A172 (cell line): ENCODE measurements at places on chromosomes 13 and 19.

GRCh38 chr13:104526561-104526960 is 1460.3 kb upstream of the SLC10A2 start:
- DNase-seq = no peak

DNA sequence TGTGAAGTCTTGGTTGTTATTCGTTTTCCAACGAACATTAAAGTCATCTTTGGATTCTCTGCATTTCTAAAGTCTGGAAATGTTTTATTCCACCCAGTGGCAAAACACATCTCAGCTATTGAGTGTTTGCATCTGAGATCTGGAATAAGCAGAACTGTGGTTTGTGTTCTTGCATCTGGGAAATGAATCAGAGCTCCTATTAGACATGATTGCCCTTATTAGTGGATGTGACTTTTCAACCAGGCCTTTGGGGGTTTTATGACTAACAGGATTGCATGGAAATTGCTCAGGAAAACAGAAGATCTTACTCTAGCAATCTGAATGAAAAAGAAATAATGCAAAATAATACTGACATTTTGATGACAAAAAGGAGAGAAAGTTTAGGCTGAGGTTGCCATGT is 488.8 kb downstream of the IRS2 start:
- no peak for DNase-seq

DNA sequence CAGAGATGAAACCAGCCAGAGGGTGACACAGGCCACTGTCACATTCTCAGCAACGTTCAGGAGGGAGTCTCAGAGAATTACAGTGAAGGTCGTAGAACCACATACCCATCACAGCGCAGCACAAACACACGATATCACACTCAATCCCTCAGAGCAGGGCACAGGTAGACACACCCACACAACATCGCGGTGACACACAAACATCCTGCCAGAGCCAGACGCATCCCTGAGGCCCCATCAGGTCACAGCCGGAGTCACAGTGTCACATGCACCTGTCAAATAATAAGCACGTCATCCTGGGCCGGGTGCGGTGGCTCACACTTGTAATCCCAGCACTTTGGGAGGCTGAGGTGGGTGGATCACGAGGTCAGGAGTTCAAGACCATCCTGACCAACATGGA is 17.5 kb downstream of the ELAVL3 start:
- DNase-seq = no peak

DNA sequence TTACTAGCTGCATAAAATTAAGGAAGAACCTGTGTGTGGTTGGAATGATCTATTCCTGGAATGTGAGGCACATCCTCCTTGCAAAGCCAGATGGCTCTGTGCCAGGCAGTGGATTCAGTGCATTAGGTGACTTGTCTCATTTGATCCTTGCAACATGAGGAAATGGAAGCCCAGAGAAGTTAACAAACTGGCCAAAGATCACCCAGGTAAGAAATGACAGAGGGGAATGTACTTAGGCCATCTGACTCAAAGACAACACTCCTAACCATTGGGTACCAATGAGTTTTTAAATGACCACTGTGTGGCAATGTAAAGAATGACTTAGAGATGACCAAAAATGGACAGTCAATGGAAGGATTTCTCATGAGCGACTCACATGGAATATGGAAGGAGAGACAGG is 114.2 kb upstream of the RXFP2 start:
- peak; percentile 26 for DNase-seq

DNA sequence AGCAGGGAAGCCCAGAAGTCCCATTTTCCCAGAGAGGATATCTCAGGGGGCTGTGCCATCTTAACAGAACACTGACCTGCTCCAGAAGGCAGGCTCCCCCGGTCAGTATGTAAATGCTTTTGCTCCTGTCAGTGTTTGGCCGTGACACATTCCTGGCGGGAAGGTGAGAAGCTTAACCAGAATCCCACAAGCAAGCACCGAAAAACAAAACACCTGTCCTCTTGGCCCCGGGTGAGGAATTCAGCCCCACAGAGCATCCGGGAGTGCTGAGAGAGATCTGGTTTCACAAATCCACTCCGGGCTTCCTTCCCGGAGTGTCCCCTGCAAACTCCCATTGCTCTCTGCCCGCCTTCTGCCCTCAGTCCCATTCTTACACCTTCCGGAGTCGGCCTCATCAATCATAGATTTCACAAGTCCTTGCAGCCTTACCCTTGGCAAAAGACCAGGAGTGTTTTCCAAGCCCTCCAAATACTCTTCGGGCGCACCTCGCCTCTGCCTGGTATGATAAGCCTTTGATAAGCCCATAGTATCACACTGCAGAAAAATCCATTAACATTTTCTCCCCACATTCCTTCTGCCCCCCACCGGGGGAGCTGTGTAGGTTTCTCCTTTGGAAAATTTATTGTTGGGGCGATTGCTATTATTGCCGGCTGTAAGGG is 12.2 kb downstream of the TPM4 start:
- peak; percentile 63 for DNase-seq

DNA sequence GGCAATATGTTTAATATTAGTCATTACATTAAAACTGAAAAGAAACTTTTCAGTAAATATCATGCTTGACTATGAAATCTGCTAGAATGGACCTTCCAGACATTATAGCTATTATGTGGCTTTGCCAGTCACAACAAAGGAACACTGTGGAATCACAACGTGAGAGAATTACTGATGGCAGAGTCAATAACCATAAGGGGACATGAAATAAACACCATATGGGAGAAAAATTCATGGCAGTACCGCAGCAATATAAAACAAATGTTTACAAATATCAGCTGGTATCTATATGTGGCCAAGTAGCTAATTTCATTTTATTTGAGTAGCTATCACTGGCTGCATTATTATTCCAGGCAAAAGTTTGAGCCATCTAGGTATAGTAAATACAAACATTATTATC is 1818.6 kb downstream of the PCDH9 start:
- DNase-seq = no peak

DNA sequence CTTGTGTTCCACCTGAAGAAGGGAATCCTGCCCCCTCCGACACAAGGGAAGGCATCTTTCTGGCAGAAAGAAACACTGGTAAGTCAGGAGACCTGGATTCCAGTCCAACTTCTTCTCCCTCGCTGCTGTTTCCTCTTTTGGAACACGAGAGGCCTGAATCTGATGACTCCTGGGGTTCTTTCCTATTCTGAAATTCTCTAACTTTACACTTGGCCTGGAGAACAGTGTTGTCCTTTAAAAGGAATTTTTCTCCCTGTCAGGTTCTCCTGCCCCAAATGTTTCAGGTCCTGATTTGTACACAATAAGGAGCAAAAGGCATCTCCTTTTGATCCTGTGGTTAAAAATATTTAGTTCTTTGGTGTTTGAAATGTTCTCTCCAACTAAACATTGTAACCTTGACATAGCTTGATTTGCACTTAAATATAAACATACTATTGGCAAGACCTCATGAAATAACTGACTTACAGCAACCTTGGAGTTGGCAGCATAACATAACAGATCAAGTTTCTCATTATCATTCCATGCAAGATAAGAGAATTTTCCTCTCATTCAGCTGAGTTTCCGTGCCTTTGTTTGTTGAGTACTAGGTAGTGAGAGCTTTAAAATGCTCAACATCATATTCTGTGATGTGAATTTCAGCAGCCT is 244.8 kb downstream of the COG6 start:
- no peak for DNase-seq

DNA sequence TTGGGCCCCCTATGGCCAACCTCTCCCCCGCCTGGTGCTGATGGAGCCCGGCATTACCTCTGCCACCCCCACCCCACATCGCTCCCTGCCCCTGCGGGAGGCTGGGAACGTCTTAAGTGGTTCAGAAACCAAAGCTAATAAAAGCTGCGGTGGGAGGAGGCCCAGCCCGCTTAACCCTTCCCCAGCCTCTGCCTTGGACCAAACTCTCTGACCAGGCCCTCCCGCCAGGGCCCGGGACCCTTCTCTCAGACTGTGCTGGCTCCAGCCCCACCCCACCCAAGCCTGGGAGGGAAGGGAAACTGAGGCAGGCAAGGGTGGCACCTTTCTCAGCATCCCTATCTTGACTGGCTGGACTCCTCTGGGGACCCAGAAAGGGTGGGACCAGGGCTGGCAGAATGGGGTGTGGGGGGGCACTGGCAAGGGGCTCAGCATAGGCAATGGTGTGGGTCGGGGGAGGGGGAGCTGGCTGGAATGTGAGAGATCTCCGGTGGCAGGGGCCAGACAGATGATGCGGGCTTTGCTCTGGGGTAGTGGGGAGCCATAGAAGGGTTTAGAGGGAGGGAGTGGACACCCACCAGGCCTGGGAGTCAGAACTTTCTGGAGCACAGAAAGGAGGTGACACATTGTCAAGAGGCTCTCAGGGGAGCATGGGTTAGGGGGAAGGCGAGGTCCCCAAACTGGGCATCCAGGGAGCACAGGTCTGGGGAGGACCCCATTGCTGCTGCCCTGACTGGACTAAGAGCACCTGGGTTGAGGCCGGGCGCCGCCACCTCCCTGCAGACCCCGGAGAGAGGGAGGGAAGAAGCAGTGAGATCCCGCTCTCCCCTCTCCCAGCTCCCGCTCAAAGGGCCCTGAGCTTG is 21.9 kb downstream of the SMIM24 start:
- peak; percentile 71 for DNase-seq

DNA sequence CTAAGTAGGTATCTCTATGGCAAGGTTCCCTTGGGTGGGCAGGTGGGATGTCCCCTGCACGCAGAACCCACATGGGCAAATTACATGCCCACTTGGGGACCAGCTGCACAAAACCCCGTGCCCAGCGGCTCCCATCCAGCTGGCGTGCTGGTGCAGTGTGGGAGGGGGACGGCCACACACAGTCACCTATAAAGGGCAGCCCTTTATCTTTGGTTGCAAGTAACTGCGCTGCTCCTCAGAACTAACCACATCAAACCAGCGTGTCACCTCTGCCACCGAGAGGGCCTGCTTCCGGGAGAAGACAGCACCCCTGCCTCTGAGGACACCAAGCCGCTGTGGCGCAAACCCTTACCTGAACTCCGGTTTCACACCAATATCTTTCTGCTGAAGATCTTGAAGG is 32.2 kb downstream of the ANKRD27 start:
- DNase-seq = no peak

- DNase-seq = no peak
Observed at GRCh38 chr13:70932511-70932910, 824.3 kb upstream of the KLHL1 start.

GRCh38 chr19:40080289-40080688 is 10.5 kb downstream of the ZNF780A start:
- no peak for DNase-seq

- no peak for DNase-seq
Observed at GRCh38 chr13:40558656-40559055, 107.8 kb downstream of the FOXO1 start.

DNA sequence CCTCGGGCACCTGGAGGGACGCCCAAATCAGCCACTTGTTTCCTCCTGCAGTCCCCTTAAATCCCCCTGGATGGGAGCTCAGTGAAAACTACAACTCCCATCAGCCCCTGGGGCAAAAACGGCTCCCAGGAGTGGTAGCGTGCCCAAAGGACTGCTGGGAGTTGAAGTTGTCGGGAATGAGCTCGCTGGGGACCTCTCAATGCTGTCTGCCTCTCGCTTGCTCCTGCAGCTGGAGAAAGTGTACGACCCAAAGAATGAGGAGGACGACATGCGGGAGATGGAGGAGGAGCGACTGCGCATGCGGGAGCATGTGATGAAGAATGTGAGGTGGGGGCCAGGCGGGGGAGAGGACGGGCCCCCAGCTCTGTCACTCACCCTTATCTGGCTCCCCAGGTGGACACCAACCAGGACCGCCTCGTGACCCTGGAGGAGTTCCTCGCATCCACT is 14.7 kb upstream of the DHDH start:
- no peak for DNase-seq

- DNase-seq = peak; percentile 68
Observed at GRCh38 chr13:38202740-38203139, 146.9 kb upstream of the UFM1 start.

DNA sequence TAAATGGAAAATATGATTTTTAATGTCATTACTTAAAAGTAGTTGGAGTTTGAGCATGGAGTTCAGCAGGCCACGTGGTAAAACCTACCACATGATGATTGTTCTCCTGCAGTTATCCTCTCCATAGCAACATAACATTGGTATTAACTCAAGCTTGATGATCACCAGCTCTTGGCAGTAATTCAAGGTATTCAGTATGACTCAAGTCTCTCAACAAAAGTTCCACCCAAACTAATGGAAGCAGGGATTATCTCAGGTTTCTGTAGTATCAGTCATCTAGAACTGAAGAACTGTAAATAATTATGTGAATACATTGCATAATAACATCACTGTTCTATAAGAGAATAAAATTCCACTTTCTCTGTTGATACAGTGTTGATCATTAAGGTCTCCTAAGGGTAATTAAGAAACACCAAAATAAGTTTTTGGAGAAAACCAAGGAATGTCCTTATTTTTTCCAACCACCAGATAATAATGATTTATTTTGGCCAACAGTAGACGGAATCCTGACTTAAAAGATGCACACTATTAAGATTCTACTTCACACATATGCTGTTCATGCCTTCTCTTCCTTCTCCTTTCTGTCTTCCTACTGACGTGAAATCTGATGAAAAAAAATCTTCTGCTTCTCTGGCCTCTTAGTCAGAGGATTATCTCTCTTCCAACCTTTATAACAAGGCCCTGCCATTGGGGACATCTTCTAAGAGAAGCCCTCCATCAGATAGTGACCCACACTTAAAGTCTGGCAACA is 1092.3 kb downstream of the EFNB2 start:
- DNase-seq = peak; percentile 90
